ENCODE measurements at places on chromosomes 6 and 20.

GRCh38 chr6:89494131-89494793, 61.3 kb downstream of the ANKRD6 start:
- DNase-seq = no peak

GRCh38 chr6:89763550-89763949, 56.0 kb downstream of the MDN1 start:
- no peak for DNase-seq

- DNase-seq = no peak
Measured at GRCh38 chr6:40822619-40823018, 216.4 kb downstream of the UNC5CL start.

GRCh38 chr6:104952911-104953399, 4.0 kb upstream of the LIN28B start:
- no peak for DNase-seq

DNA sequence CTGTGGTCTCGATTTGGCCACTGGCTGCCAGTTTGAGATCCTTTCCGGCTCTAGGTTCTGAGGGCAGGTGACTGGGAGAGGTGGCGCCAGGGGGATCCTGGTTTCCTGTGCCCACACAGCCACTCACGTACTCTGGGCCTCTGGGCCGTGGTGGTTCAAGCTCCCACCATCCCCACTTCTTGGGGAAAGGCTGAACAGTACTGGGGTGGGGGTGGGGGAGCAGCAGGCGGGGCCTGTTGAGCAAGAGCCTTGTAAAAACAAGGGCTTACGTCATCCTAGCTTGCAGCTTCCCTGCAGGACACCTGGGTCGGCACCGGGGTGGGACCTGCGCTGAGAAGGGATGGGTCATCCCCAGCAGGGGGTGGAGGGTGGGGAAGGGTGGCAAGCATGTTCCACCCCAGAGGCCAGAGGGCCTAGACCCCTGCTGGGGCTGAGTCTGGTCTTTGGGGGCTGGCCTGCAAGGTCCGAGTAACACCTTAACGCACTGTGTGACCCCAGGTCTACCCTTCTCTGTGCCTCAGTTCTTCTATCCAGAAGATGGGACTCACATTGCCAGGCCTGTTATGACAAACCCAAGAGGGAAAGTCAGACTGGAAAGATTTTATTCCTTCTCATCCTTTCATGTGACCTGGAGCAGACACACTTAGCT, 3.1 kb upstream of the CEBPB start:
- no peak for DNase-seq

DNA sequence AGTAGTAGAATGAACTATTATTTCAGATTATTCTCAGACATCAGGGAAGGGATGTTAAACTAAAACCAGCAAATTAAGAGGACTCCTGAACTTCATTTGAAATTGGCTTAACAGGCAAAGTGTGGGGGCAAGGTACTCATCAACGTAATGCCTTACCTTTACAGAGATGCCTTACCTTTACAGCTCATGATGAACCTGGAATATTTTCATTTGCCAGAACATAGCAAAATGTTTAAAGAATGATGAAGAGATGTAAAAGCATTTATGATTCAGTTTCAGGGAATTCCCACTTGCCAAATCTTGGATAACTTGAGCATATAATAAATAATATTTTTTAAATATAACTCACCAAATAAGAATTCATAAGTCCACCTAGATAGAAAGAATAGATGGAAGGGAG, 207.5 kb downstream of the TINAG start:
- no peak for DNase-seq

- no peak for DNase-seq
Measured at GRCh38 chr6:100372326-100373091, 92.2 kb downstream of the SIM1 start.

DNA sequence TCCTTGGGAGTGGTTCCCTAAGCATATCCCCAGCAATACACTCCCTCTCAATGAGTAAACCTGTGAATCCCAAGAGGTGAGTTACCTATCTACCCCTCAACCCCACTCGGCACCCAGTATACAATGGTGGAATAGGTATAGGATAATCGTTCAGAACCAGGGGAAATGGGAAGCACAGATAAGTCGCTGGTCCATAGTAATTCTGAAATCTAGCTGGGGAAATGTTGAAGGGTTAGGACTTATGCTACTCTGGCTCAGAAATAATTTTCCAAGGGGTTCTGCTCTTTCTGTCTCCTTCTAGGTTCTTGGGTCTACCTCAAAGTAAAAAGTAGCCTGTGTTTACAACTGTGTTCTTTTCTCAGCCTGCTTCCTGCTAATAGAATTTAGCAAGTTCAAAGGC, 62.3 kb upstream of the NNAT start:
- DNase-seq = no peak

GRCh38 chr6:163782436-163783003, 368.0 kb downstream of the QKI start:
- no peak for DNase-seq
